ENCODE measurements at places on chromosomes 3 and 15.

DNA sequence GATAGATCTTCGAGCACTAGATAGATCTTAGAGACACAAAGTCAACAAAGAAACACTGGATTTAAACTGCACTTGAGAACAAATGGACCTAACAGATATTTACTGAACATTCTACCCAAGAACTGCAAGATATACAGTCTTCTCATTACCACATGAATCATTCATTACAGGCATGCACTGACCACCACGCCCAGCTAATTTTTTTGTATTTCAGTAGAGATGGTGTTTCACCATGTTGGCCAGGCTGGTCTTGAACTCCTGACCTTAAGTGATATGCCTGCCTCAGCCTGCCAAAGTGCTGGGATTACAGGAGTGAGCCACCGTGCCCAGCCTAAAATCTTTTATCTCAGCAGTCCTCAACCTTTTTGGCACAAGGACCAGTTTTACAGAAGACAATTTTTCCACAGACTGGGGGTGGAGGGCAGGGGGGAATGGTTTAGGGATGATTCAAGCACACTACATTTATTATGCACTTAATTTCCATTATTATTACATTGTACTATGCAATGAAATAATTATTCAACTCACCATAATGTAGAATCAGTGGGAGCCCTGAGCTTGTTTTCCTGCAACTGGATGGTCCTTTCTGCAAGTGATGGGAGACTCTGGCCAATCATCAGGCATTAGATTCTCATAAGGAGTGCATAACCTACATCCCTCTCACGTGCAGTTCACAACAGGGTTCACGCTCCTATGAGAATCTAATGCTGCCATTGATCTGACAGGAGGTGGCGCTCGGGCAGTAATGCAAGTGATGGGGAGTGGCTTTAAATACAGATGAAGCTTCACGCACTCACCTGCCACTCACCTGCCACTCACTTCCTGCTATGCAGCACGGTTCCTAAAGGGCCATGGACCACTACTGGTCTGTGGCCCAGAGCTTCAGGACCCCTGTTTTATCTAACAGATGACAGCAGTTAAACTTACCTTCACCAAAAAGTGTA lies 21.7 kb downstream of the CSNK1G1 start:
- DNase-seq = no peak

DNA sequence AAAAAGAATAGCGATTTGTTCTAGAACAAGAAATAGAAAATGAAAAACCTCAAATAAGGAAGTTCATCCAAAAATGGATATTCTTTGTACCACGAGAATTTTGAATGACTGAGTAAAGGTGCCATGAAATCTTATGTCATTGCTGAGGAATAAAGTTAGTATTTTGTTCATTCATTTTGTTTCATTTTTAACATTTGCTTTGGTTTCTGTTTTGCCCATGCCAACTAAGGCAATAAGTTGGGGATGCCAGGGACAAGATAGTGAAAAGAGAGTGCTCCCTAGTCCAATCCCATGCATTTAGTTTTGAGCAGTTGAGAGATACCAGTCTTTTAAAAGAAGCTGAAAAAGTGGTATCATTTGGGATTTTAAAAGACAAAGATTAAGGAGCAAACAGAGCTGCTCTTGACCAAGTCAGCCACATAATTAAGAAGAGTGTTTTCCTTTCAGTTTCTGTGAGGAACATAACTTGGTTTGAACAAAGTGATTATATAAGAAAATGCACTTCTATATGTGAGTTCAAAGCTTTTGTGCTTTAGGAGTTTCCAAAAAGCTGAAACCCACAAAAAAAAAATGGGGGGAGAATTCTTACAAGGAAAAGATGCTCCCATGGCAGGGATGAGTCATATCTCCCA lies 201.4 kb downstream of the PLOD2 start:
- DNase-seq = no peak

GRCh38 chr3:42148086-42148848 lies 57.1 kb downstream of the TRAK1 start:
- no peak for DNase-seq

DNA sequence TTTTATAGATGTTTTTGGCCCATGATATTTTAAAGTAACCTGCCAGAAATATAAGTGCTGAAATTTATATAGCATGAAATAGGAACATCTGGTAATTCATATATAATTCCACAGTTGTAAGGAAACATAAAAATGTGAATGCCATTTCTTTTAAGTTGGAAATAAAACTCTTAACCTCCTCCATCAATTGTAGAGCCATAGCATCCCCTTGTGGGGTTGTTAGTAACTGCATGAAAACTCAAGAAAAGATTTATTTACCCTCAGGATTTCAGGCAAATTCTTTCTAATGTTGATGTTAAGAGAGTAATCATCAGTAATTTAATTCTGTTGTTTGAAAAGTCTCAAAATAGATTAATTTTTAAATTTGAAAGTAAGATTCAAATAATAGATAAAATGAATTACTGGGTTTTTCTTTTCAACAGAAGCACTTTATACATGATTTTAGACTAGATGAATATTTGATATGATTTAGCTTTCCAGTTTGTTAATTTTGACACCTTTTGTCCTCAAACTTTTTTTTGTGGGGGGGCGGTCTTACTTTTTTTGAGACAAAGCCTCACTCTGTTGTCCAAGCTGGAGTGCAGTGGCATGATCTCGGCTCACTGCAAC lies 74.7 kb downstream of the RASA2 start:
- DNase-seq = no peak

GRCh38 chr15:85689729-85690128 lies 105.0 kb downstream of the KLHL25 start:
- no peak for DNase-seq

GRCh38 chr15:58498821-58499580 lies 67.2 kb downstream of the LIPC start:
- no peak for DNase-seq

DNA sequence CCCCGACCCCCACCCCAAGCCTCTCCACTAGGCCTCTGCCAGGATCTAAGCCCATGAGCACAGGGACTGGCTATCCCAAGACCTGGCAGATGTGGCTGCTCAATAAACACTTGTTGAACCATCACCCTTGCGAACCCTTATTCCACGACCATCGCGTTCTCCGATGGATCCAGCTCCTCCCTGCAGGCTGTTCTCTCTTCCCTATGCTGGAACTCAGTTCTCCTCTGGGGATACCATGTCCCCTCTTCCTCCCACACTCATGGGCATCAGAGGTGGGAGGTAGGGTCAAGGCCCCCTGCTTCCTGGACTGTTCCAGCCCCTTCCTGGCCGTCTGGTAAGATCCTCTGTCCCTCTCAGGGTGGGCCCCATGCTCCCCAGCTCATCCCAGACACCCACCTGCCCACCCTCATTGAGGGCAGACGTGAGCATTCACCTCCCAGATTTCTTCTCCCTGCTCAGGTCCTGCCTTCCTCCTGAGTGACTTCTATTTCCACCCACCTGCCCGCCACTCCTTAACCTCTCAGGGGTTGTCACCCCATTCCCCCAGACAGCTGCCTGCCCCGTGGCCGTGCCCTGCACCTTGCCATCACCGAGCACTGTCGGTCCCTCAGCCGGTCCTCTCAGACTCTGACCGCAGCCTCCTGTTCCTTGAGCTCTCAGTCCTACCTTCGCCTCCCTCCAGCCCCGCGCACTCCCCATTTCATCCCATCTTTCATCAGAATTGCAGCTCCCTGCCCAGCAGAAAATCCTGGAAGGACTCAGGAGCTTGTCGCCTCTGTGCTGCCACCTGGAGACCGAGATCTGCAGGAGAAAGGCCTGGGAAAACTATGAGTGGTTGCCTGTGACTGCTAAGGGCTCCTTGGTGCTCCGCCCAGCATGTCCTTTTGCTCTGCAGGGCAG lies 42.0 kb downstream of the PML start:
- no peak for DNase-seq

- DNase-seq = no peak
Observed at GRCh38 chr3:140308535-140308934, 369.3 kb upstream of the TRIM42 start.

GRCh38 chr15:98923171-98923570 lies 84.4 kb downstream of the PGPEP1L start:
- peak; percentile 43 for DNase-seq

- no peak for DNase-seq
Observed at GRCh38 chr3:16423298-16423697, 90.2 kb downstream of the RFTN1 start.

DNA sequence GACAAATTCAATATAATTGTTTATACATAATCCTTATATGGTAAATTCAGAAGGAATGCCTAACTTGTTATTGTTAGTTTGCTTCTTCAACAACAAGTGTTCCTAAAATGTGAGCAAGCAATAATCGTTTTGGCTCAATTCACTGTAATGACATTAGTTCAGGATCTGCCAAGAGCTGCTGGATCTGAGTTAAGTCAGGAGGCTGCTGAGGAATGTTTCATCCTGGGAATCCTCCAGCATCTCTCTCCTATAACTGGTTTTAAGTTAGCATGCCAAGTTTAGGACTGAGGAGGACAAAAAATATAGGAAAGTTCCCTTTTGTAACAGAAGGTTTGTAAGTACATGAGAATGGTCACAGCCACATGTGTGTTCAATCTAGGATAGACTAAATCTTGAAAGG lies 4.9 kb upstream of the GTF2A2 start:
- no peak for DNase-seq

DNA sequence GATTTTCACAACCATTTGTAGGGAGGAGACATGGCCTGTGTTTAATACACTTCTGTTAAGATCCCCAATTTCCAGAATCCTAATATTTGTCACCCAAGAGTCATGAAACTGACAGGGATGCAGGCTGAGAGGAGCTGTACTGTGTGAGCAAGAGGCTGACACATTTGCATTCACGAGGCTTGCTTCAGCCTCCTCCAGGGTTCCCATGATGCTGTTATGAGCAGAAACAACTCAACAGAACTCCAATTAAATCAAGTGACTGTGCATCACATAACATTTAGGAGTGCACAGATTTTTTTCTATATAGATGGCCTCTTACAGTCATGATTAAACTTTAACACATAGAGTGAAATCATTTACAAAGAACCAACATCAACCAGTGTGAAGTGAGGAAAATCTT lies 292.3 kb upstream of the STT3B start:
- DNase-seq = no peak

DNA sequence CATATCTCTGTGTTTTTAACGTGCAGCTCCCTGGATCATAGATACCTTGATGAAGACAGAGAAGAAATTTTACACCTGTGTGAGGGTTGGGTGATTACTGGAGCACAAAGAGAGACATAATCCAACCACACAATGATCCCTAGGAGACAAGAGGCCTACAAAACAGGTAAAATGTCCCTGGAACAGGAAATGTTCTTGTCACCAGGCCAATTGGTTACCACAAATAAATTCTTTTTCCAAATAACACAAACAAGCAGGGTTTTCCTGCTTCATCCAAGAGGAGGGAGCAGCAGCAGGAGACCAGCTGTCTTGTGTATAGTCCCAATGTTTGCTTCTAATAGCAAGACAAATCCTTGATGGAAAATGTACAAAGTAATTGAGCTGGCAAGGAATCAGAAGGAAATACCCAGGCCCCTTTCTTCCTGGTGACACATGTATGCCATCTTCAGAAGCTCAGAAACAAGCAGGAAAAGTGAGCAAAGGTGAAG lies 1.4 kb downstream of the MGLL start:
- DNase-seq = no peak

DNA sequence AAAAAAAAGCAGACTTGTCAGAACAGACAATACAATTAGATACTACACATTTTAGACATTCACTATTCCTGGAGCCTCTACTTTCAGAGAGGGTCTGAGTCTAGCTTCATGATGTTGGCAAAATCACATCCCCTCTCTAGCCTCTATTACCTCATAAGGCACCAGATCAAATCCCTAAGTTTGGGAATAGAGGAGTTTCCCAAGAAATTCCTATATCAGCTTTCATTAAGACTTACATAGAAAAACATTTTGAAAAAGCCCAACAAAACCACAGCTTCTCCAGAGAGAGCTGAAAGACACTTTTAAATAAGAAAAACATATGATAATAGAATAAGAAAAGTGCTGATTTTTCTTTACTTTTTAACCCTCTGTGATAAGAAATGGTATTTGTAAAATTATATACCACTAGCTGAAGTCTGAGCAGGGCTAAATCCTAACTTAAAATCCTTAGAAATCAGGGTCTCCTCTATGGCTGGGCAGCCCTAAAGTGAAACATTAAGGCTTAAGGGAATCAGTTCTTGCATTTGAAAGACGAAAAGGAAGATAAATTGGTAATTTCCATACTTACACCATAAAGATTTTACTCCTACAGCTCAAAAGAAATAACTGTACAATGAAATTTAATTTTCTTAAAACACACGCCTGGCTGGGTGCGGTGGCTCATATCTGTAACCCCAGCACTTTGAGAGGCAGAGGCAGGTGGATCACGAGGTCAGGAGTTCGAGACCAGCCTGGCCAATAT lies 4.3 kb downstream of the TBC1D2B start:
- DNase-seq = no peak

DNA sequence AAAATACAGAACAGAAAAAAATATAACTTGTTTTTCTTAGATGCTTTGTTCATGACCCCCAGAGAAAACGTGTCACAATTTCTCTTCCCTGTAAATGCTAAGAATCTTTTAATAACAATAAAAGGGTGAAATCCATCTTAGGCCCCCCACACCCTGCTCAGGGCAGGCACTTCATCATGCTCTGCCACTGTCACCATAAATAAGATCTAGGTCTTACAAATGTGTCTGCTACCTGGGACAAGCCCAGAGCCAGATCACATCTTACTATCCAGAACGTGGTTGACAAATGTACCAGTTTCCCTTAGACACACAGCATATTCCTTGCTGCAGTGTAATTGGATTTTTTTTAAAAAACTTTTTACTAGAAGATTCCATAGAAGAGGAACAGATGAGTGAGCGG lies 795.4 kb downstream of the AGBL1 start:
- DNase-seq = no peak

DNA sequence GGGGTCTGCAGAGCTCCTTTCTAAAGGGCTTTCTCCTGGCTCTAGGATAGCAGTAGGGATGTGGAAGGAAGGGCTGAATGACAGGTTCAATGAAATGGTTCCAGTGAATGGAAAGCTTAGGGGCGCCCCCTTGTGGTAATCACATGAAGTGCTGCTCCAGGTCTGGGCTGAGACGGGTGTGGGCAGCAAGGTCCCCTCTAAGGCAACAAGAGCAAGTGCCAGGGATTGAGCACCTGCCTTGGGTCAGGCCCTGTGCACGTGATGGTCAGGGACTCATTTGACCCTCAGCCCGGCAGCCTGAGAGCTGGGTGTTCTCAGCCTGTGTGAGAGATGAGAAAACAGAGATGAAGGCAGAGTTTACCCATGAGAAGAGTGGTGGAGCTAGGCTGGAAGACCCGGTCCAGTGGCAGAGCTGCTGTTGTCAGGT lies 12.1 kb upstream of the CX3CR1 start:
- DNase-seq = peak; percentile 30

All from substantia nigra (tissue), 51 donors.